ENCODE measurements at places on chromosomes 13 and 19.

GRCh38 chr13:23570099-23570920 lies at the start of gene TNFRSF19:
Gene TNFRSF19 (plus strand): TSS chr13:23570412. CDS start chr13:23590184, 19,772 bp downstream.
- no peak for DNase-seq

- DNase-seq: no peak
Measured at GRCh38 chr19:13896227-13896626, 9.7 kb downstream of the BRME1 start.

- no peak for DNase-seq
Measured at GRCh38 chr19:45664575-45664974, 3.4 kb upstream of the GIPR start.

- no peak for DNase-seq
Measured at GRCh38 chr19:13026462-13027370, 31.4 kb downstream of the NFIX start.

GRCh38 chr19:48556163-48556562 lies 4.2 kb downstream of the SULT2B1 start:
- DNase-seq: no peak

- no peak for DNase-seq
Measured at GRCh38 chr13:21069561-21070004, 8.2 kb upstream of the LATS2 start.

Measured in iPS DF 6.9 (cell line).